ENCODE measurements at places on chromosomes 3 and 15.

DNA sequence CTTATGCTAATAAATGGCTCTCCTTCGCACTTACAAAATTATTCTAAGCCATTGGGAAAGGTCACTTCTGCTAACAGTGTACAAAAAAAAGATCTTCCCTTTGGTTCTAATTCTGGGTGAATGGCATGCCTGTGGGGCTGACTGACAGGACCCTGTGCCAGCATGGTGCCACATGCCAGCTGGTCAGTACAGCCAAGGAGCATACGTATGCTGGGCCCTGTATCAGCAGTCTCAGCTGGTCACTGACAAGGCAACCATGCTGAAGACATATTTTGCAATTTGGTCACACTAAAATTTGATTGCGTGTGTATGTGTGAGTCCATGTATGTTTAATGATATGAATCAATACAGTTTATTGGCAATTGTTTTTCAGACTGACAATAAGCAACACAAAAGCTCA lies 246.1 kb downstream of the TBL1XR1 start:
- DNase-seq = no peak

- no peak for DNase-seq
These were observed 36.4 kb downstream of the ZNF710 start for GRCh38 chr15:90037511-90037860.

- DNase-seq = no peak
These were observed 167.6 kb upstream of the COL8A1 start for GRCh38 chr3:99470841-99471240.

DNA sequence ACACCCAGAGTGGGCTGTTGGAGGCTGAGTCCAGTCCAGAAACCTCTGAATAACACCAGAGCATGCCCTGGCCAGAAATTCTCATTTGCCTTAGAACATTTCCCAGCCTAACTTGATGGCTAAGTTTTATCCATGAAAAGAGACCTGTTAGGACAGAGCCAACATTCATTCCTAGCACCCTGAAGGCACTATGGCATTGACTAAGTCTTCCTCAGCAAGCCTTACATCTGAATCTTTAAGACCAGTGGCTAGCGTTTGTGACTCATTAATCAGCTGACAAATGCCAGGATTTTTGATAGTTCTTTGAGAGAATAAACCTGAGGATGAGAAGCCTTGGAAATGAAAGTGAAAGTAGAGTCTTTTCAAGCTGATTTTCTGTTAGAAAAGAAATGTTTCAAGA lies 1087.1 kb upstream of the ALCAM start:
- DNase-seq = no peak

GRCh38 chr3:119181765-119182164 lies 8.4 kb downstream of the UPK1B start:
- DNase-seq = no peak

- no peak for DNase-seq
These were observed 545.5 kb upstream of the MDFIC2 start for GRCh38 chr3:70857916-70858315.

Measured in CD4-positive, alpha-beta T cell treated with Interleukin-17A for 4 hours (primary cell).